ENCODE measurements at places on chromosomes 3 and 15.

- DNase-seq: no peak
Observed at GRCh38 chr3:182516597-182517336, 276.5 kb upstream of the ATP11B start.

DNA sequence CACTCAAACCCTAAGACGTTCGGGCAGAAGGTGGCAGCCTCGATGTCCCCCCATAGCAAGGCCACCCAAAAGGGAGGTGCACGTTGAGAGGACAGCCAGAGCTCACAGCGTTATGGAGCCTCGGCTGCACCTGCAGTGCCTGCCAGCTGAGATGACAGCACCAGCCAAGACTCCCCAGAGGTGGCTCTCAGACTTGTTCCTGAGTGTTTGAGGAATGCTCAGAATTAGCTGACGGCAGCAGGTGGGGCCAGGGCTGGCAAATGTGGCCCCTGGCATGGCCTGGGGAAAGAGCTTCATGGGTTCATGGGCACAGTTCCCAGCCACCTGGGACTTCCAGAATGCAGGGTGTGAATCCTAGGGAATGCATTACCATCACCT is 177.8 kb downstream of the KLF13 start:
- DNase-seq: no peak

- peak; percentile 47 for DNase-seq
Observed at GRCh38 chr3:8959668-8960067, 3.6 kb downstream of the RAD18 start.

DNA sequence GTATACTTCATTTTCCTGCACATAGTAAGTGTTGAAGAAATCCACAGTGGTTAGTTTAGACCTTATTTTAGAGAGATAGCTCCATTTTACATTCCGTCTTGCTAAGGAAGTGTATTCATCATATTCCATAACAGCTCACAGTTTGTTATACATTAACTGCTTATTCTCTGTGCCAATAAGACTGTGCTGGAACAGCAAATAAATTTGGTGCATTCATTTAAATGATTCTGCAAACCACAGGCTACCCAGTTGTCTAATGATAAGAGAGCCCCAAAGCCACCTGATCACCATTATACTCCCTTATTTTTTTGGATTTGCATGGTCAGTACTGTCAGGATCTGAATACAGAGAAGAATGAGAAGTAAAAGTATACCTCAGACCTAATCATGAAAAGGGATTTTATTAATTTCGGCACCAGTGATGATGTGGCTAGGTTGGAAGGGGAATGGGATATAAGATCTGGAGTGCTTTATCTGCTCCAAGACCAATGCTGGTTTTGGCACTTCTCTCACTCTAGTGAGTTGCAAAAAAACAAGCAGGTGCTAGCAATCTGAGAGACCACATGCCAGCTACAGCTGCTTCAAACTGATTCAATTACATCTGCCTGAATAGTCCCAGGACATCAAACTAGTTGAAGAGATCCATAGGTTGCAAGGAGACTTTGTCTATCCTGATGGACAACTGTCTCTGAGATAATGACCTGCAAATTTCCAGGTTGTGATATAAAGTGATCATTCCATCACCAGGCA is 254.8 kb downstream of the ZBTB20 start:
- DNase-seq: no peak

GRCh38 chr3:14455571-14456317 is 53.3 kb downstream of the SLC6A6 start:
- DNase-seq: no peak

DNA sequence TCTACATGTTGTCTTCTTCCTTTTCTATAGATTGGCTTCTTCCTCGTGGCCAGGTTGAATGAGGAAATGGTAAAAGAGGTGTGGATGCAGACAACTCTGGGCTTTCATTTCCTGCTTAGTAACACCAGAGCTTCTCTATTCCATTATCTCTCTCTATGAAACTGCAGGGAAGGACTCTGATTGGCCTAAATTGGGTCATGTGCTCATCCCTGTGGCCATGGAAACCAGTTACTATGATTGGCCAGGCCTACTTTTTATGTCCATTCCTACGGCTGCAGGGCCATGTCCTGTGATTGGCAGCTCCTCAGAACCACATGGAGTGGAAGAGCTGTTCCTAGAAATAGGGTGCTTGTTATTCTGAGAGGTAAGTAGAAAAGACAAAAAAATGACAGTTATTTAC is 486.9 kb upstream of the ADAMTS9 start:
- no peak for DNase-seq

GRCh38 chr3:78986416-78987101 is 781.2 kb downstream of the ROBO1 start:
- no peak for DNase-seq

GRCh38 chr3:102715030-102715697 is 280.3 kb downstream of the ZPLD1 start:
- DNase-seq: no peak

- DNase-seq: no peak
Observed at GRCh38 chr15:89340573-89340972, 5.9 kb upstream of the POLG start.

DNA sequence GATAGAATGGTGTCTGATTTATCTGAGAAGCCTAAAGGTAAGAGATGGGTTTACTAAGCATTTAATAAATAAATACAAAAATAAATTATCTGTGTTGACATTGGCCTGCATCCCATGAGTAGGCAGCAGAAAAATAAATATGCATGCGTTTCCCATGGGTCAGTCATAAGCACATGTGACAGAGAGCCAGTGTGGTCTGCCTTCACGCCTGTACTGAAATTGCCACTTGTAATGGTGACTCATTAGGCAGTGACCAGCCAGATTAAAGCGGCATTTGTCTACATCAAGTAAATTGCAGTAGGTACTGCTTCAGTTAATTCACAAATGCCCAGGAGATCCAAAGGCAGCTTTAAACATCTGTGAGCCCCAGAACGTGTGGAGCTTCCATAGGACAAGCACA is 399.6 kb downstream of the NAALADL2 start:
- no peak for DNase-seq

- DNase-seq: no peak
Observed at GRCh38 chr3:184785890-184786279, 26.1 kb upstream of the VPS8 start.

- no peak for DNase-seq
Observed at GRCh38 chr15:54159012-54159411, 180.8 kb downstream of the UNC13C start.

DNA sequence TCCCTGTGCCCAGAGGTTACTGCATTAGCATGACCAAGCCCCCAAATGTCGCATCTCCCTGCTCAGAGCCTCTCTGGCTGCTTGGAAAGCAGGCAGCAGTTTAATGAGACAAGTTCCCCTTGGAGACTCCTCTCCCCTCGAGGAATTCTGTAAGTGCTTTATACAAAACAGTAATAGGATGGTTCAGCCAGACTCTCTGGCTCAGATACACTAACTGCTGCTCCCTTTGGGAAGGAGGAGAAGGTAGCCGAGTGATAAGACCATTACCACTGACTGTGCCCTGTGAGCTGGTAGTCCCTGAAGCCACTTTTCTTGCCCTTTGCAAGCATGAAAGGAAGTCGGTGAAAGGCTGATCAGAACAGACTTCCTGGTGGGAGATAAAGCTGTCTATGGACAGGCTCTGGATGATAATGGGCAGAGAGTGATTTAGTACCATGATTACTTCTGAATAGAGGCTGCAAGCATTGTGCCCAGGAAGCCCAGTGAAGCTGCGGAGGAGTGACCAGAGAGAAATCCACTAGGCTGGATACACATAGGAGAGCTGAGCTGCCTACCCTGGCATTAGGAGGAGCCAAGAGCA is 100.8 kb downstream of the SEMA6D start:
- no peak for DNase-seq

GRCh38 chr15:80503319-80503952 is 99.3 kb downstream of the ARNT2 start:
- DNase-seq: no peak
